GM18507 (cell line): ENCODE measurements at places on chromosomes 7 and 10.

DNA sequence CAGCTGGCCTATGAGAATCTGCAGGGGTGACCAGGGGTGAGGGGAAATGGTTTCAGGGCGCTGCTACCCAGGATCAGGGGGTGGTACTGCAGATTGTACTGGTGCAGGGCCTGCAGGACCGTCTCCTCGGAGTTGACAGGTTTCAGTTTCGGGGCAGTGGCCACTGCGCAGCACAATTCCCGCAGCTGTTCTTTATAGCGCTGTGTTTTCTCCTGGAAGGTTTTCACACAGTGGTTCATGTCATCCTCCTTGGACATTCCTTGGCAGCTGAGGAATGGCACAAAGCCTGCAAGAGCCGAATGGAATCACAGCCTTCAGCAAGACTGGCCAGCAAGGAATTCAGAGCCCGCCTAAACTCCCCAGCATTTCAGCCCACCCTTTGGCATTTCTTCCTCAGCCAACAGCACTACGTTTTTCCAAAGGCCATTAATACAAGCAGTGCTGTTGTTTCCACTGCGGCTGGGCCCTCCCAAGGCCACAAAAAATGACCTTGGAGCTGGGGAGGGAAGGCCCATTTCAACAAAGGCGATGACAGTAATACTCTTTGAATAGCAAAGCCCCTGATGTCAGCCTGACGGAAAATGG lies 44.9 kb downstream of the PNLIPRP2 start:
- no peak for DNase-seq

GRCh38 chr10:1465993-1466764 lies 271.1 kb downstream of the ADARB2 start:
- no peak for DNase-seq

DNA sequence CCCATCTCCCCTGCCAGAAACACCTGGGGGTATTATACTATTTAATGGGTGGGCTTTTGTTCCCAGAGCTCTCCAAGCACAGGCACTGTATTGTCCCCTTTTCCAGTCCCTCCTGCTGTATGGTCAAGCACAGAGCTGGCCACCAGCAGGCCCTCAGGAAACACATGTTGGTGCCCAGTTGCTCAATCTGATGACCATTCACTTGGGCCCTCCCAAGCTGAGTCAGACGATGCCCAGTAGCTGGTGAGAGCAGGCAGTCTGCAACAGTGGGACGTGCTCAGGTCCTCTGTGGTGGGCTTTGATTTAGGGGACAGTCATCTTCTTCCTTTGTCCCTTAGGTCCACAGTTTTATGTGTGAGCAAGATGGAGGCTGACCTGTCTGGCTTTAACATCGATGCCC lies 11.8 kb downstream of the SFXN2 start:
- DNase-seq: no peak

- DNase-seq: no peak
Observed at GRCh38 chr7:8126601-8127167, 135.3 kb downstream of the ICA1 start.

GRCh38 chr10:127945948-127946711 lies 39.2 kb downstream of the PTPRE start:
- DNase-seq: no peak

DNA sequence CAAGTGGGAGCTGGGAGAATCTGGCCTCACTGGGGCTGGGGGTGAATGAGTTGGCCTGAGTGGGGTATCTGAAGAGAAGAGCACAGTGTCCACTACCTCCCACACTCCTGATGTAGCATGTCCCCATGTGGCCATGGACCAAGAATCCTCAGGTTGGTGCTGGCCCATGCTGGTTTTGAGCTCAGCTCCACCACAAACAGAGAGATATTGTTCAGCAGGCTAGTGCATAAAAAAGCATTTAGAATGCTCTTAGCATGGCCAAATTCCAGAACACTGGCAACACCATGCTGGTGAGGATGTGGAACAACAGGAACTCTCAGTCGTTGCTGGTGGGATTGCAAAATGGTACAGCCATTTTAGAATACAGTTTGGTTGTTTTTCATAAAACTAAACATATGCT lies 61.4 kb downstream of the FRMPD2 start:
- DNase-seq: no peak

- no peak for DNase-seq
Observed at GRCh38 chr7:106768324-106768751, 96.7 kb upstream of the PIK3CG start.

- DNase-seq: no peak
Observed at GRCh38 chr7:66634816-66635215, 6.1 kb downstream of the KCTD7 start.

DNA sequence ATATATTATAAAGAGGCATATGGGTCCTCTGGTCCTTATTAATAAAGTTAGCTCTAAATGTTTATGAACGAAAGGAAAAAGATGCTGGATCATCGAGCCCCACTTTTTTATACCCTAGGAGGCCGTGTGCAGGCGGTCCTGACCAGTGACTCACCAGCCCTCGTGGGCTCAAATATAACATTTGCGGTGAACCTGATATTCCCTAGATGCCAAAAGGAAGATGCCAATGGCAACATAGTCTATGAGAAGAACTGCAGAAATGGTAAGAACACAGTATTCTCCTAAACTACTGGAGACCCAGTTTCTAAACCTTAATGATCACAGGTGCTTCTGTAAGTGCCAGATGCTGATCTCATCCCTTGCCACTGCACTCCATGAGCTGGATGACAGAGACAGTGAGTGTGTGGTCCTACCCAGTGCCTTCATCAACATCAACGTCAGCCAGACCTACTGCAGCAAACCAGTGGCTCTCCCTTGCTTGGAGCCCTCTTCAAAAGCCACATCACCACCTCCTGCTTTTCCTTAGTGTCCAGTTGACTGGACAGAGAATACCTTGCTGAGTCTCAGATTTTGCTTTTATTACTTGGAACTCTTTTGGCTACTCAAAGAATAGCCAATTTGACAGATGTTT lies 7.6 kb downstream of the GPNMB start:
- DNase-seq: no peak

DNA sequence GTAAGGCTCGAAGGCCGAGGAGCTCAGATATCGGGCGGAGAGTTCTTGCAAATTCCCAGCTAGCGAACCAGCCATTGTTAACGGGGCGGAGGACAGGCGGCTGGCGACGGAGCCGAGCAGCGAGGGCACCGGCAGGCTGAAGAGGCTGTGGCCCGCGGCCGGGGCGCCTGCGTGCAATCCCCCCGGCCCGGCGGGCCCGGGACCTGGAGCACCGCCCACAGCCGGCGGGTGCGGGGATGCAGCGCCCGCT lies 4.1 kb downstream of the VAX1 start:
- no peak for DNase-seq

- DNase-seq: no peak
Observed at GRCh38 chr10:98062424-98062823, 32.0 kb upstream of the CRTAC1 start.

GRCh38 chr10:103980288-103980906 lies 13.5 kb downstream of the SLK start:
- DNase-seq: no peak

- no peak for DNase-seq
Observed at GRCh38 chr7:128703609-128704241, 31.6 kb downstream of the GARIN1A start.

DNA sequence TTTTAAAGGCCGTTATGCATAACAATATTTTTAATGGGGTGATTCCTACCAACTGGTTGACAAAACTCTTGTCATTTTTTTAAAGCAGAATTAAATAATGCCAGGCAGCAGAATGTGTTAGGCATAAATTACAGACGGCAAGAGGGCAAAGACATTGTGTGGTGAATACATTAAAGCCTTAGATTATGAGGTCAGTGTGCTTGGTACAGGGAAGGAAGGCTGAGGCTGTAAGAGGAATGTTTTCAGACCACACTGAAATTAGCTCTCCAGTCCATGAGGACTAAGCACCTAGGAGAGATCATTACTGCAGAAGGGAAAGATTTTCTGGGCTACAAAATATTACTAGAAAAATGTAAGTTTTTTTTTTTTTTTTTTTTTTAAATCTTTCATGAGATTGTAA lies 312.8 kb upstream of the PRKCQ start:
- DNase-seq: no peak

DNA sequence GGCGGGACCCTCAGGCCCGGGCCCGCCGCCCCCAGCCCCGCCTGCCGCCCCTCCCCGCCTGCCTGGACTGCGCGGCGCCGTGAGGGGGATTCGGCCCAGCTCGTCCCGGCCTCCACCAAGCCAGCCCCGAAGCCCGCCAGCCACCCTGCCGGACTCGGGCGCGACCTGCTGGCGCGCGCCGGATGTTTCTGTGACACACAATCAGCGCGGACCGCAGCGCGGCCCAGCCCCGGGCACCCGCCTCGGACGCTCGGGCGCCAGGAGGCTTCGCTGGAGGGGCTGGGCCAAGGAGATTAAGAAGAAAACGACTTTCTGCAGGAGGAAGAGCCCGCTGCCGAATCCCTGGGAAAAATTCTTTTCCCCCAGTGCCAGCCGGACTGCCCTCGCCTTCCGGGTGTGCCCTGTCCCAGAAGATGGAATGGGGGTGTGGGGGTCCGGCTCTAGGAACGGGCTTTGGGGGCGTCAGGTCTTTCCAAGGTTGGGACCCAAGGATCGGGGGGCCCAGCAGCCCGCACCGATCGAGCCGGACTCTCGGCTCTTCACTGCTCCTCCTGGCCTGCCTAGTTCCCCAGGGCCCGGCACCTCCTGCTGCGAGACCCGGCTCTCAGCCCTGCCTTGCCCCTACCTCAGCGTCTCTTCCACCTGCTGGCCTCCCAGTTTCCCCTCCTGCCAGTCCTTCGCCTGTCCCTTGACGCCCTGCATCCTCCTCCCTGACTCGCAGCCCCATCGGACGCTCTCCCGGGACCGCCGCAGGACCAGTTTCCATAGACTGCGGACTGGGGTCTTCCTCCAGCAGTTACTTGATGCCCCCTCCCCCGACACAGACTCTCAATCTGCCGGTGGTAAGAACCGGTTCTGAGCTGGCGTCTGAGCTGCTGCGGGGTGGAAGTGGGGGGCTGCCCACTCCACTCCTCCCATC lies 82.7 kb downstream of the PAX2 start:
- DNase-seq: no peak

DNA sequence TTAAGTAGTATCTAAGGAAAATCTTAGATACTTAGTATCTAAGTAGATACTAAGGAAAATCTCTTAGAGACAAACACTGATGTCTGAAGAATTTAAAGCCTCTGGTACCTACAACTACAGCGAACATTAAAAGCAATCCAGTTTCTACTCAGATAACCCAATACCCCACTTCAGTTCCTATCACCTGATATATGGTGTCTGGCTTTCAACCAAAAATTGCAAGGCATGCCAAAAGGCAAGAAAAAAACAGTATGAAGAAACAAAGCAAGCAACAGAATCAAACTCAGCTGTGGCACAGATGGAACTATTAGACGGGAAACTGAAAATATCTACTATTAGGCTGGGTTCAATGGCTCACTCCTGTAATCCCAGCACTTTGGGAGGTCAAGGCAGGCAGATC lies 31.1 kb downstream of the ARHGAP12 start:
- DNase-seq: no peak

- DNase-seq: no peak
Observed at GRCh38 chr10:4545062-4545461, 280.9 kb upstream of the AKR1E2 start.

DNA sequence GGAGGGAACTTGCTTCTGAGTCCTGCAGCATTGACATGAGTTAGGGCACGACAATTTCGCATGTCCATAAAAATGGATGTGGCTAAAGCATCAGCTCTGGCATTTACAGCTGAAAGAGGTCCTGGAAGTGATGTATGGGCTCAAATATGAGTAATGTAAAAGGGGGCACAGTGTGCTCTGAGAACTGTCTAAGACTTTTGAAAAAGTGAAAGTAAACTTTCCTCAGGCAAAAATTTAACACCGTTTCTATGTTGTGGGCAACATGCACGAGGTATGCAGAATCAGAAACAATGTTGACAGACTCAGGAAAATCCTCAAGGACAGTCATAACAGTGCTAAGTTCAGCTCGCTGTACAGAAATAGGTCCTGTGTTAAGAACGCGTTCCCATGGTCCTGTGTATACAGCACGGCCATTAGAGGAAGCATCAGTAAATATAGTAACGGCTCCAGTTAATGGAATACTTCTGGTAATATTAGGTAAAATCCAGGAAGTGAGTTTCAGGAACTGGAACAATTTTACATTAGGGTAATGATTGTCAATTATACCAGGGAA lies 37.9 kb upstream of the AKR1C2 start:
- DNase-seq: no peak

DNA sequence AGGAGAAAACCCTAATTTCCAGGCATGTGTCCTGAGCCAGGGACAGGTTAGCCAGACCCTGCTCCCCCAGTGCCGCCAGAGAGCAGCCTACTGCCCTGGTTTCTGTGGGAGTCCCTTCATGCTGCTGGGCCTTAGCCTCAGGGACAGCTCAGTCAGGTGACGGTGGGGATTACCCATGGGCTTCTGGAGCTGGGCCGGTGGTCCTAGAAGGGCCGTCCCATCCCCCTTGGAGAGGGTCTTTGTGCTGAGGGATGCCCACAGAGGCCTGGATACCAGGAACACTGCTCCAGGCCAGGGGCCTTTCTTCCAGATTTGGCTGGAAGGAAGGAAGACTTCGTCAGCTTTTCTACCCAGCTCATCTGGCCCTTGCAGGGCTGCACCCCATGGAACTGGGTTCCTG lies 71.4 kb upstream of the ZNF722 start:
- DNase-seq: no peak

DNA sequence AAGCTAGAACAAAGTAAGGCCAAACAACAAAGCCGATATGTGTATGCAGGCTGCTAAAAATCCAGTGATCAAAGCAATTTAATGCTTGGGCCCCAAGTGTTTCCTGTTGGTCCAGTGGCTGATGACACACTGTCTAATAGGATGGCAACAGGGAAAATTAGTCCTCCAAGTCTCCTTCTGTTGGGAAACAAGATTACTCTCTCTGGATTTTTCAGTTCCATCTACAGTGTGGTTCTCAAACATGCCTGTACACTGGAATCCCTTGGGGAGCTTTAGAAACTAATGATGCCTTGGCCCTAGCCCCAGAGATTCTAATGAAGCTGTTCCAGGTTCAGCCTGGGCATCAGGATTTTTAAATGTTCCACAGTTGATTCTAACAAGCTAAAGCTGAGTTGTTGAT lies 198.7 kb downstream of the AHR start:
- DNase-seq: no peak

DNA sequence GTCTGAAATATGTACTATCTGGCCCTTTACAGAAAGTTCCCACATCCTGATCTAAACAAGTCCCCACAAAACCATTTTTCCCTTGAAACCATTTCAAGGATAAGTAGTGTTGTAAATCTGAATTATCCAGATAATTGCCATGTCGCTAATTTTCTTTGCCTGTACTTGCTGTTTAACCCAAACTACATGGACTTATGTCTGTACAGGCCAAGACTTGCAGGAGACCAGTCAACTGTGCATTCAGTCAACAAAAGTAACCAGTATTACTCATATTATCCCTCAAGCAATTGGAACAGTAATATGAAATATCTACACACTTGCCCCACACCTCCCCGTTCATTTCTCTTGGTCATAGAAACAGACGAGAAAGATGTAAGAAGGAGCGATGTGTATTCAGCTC lies 347.8 kb upstream of the NFE2L3 start:
- DNase-seq: no peak

- no peak for DNase-seq
Observed at GRCh38 chr10:132058111-132058745, 7.5 kb upstream of the JAKMIP3 start.

- DNase-seq: no peak
Observed at GRCh38 chr7:98079891-98080648, 26.6 kb upstream of the LMTK2 start.

- no peak for DNase-seq
Observed at GRCh38 chr7:80642871-80643270, 4.4 kb downstream of the CD36 start.
